ENCODE measurements at places on chromosomes 4 and X. TPM values are rescaled to one million over a fixed set of nuclear protein-coding genes. Genes with fewer than 3 reads are reported as not detected.

DNA sequence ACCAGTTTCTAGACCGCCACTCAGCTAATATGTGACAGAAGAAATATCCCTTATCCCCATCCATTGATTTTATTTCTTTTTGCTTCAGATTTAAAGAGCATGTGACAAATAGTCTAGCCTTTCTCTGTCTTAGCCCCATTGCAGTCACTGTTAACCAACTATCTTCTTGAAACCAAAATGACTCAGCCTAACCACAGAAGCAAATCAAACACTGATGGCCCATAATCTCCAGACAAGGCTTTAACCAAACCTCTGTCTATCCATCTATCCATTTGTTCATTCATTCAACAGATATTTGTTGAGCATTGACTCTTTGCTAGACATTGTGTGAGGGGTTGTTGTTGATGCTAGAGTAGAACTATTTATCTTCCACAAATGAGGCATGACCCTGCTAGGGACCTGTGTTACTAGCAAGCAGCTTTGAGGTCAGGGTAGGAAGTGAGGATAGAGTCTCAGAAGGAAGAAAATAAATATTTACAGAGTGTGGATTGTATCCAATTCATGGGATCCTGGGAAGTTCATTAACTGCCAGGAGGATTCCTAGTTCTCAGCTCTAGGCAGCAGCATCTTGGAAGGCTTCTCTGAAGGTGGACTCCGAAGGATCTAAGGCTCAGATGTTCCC lies 22.5 kb downstream of the HNRNPH2 start:
- no peak for DNase-seq

GRCh38 chr4:180999217-180999616 lies 1244.0 kb upstream of the TENM3 start:
- DNase-seq, result no peak

DNA sequence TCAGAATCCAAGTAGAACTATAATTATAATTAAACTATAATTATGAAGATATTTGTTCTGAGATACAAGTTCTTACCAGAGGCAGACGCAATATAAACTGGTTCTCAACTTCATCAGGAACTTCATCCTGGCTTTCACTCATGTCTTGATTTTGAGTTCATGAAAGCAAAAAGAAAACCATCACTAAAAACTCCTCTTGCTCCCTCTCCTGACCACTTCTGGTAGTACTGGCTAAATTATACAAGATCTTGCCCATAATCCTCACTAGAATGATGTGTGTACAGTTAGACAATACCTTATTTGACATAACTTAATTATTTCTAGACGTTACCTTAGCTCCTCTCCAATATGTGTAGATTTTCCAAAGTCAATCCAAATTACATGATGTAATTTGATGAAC lies 3.7 kb downstream of the TAF7L start:
- DNase-seq, result no peak

GRCh38 chr4:55438314-55438713 lies 42.6 kb downstream of the TMEM165 start:
- DNase-seq, result no peak

DNA sequence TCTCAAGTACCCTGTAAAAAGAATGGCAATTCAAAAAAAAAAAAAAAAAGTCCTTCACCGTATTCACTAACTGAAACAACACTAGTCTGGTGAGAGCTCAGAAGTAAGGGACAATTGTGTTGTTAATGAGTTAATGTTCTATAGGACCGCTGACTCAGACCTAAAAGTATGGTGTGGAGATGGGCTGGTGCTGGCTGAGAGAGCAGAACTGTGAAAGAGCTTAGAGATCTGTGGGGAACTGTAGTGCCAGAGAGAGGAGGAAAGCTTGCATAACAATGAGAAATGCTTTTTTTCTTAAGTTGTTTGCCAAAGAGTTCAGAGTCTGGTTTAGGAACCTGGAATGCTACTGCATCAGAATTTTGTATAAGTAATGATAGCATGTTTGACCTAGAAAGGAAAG lies 65.1 kb downstream of the LHFPL1 start:
- DNase-seq, result no peak

DNA sequence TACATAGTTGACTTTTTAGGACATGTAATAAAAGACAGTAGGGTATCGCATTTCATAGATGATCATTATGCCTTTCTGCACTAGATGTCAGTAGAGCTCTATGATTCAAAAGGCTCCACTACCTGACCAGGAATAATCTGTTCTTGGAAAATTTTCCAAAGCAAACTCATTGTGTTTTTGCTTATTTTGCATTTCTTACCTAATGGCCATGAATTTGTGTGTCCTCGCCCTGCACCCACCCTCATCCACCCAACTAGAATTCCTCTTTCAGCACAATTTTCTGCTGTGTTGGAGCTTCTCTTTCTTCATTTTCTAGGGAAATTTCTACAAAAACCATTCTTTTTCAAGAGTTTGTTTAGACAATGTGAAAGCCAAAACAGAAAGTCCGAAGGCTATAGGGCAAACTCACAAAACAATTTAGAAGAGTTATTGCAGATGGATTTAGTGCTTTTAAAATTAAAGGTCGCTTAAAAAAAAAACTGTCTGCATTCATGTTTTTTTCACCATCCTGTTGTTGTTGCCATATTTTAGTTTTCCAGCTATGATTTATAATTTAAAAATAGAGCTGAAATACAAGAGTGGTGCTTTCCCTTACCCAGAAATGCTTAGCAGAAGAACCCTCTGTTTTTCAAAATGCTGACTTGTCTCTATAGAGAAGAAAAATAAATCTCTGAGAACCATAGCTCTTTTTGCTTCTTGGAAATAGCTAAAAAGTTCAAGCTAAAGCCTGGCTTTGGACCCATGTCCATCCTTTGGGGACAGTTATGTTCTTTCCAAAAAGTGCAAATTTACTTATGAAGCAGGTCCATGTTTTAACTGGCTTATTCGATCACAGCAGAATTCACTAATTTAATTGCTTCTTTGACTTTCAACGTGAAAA lies 183.7 kb downstream of the SPATA18 start:
- no peak for DNase-seq

- DNase-seq, result no peak
These were observed 18.4 kb upstream of the P2RY8 start for GRCh38 chrX:1555370-1555769.

GRCh38 chrX:23802431-23802830 lies 19.5 kb downstream of the SAT1 start:
- DNase-seq, result no peak

GRCh38 chr4:123553279-123553678 lies 156.7 kb downstream of the SPRY1 start:
- no peak for DNase-seq

GRCh38 chr4:54909961-54910360 lies 215.4 kb downstream of the KDR start:
- DNase-seq, result no peak

Gene HMGN5
- 1.4 TPM for total RNA-seq

Gene PCDH18
- 6.9 TPM for total RNA-seq

Gene CRMP1
- total RNA-seq, result 1.1 TPM

Gene SYNPO2
- 221 TPM for total RNA-seq

Gene GABRB1
- total RNA-seq, result 1.7 TPM

Gene PPP1R3F
- 24.6 TPM for total RNA-seq

Data from heart right ventricle (tissue), 16 donors.